ENCODE measurements at places on chromosomes 7 and 10. TPM values are rescaled to one million over a fixed set of nuclear protein-coding genes. Genes with fewer than 3 reads are reported as not detected.

The IDE gene
- total RNA-seq: 49.2 TPM

DNA sequence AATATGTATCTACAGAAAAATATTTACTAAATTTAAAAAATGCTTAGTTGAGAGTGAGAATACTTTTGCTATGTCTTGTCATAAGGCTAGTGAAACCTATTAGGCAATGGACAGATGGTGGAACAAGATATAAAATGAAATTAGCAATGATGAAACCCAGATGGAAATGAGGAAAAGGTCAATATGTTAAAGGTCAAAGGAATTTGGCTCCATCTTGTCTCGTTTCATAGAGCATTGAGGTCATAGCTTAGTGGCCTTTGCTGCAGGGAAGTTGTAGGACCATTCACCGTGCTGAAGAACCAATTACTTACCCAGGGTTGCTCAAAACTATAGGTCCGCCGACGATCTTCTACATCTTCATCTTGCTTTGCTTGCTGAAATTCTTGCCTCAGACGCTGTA is 683.9 kb downstream of the PARD3 start:
- DNase-seq: no peak

- no peak for DNase-seq
These were observed 657.3 kb downstream of the TYW1 start for GRCh38 chr7:67653856-67654454.

GRCh38 chr7:50347693-50348092 is 43.2 kb downstream of the IKZF1 start:
- DNase-seq: no peak

GRCh38 chr7:20661884-20662283 is 46.4 kb downstream of the ABCB5 start:
- DNase-seq: no peak

- DNase-seq: no peak
These were observed 69.9 kb downstream of the PTPRE start for GRCh38 chr10:127976701-127977356.

DNA sequence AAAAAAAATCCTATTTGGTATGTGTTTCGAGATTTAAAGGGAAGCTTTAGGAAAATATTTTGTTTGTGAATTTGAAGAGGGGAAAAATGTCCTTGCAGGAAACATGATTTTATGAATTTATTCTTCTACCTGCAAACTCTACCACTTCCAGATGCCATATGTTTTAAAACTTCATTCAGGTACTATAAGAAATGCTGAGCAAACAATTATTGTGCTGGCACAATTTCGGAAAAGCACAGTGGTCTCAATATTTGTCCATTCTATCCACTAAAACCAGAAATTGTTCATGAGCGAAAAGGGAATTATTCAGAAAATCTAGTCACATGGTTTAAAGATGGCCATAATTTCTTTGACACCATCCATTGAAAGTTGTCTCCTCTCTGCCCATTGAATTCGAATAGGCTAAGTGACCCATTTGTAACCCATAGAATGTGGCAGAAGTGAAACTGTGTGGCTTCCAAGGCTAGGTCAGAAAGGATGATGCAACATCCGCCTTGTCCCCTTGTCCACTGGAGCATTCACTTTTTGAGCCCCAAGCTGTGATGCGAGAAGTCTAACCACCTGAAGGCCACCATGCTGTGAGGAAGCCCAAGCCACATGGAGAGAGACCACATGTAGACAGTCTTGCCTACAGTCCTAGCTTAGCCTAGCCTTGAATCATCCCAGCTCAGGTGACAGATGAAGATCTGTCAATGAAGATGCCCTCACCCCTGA is 189.8 kb upstream of the PRKCQ start:
- DNase-seq: no peak

The OLAH gene
- not detected for total RNA-seq

- no peak for DNase-seq
These were observed 483.0 kb downstream of the PLXDC2 start for GRCh38 chr10:20299034-20299736.

The GNGT1 gene
- total RNA-seq: not detected

- DNase-seq: no peak
These were observed 38.3 kb downstream of the WBP1L start for GRCh38 chr10:102781921-102782557.

The DYNC1I1 gene
- 26.4 TPM for total RNA-seq

- DNase-seq: no peak
These were observed 1.8 kb downstream of the TUBAL3 start for GRCh38 chr10:5402798-5403197.

The GBX1 gene
- total RNA-seq: 1.0 TPM

DNA sequence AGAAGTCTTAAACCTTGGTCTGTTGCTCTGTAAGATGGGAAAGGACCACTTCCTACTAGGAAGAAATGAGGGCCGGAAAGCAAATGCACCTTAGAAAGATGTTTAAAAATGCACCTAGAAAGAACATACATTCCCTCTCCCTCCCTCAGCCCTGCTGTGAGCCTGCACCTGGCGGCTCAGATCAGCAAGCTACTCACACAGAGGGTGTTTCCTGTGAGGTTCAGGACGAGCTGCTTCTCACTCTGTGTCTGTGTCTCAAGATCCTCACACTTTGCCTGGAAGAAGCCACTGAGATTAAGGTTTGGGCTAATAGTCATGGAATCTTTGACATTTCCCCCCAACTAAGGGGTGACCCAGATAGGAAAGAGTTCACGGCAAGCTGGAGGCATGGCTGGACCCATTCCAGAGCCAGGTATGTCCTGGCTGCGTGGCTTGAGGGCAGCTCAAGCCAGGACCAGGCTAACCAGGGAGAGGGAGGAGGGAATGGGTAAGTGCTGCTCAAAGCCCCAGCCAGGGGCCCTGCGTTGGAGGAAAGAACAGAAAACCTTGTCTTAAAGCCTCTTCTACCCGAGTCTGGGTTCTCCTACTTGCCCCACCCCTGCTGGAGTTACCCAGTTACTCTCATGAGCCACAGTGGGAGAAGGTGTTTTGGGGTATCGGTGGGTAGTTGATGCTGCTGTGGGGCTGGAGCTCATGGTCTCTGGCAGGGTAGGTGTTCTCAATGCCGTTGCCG is 47.5 kb downstream of the PODXL start:
- no peak for DNase-seq

DNA sequence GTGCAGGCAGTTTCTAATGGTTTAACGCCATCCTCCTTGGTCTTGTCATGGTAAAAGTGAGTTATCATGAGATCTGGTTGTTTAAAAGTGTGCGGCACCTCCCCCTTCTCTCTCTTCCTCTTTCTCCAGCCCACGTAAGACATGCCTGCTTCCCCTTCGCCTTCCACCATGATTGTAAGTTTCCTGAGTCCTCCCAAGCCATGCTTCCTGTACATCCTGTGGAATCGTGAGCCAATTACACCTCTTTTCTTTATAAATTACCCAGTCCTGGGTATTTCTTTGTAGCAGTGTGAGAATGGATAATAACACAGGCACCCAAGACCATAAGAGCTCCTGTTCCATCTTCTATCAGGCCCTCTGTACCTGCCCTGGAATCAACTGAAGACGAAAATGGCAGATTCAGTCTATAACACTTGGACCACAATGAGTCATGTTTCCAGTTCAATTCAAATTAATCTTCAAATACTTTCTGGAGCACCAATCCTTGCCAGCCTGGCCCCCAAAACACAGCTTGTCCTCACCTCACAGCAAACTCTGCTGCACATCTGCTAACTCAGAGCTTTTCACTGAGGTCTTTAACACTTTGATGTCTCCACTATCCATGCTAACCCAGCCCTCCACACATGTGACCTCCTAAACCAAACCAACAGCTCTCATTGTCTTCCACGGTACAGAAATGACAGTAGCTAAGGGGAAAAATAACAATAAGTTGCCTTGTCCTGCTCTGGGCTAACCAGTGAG is 73.2 kb downstream of the SFMBT2 start:
- no peak for DNase-seq

- no peak for DNase-seq
These were observed 6.2 kb upstream of the RRP12 start for GRCh38 chr10:97407211-97407951.

GRCh38 chr7:158394936-158395335 is 192.7 kb downstream of the PTPRN2 start:
- DNase-seq: no peak

- no peak for DNase-seq
These were observed 33.3 kb downstream of the AFAP1L2 start for GRCh38 chr10:114370966-114371365.

The PTCD1 gene
- 2.9 TPM for total RNA-seq

DNA sequence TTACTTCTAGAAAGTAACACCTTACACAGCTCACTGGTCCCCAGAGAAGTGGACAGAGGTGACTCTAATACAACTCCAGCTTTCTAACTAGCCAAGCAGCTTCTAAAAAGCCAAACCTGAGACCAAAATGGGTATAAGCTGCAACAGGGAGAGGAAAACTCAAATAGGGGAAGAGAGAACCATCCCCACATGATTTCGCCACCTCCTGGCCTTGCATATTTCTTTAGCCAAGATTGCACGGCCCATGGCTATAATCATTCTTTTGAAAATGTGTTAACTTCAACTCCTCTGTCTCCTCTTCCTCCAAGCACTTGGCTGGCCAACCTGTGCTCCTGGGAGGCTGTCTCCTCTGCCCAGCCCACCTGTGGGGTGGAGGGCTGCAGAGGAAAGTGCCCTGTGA is 28.7 kb downstream of the NUP42 start:
- no peak for DNase-seq

- DNase-seq: no peak
These were observed 274.4 kb downstream of the THSD7A start for GRCh38 chr7:11557627-11558026.

- DNase-seq: no peak
These were observed 511.8 kb downstream of the GFRA1 start for GRCh38 chr10:115761166-115761565.

- DNase-seq: no peak
These were observed 76.6 kb upstream of the HGF start for GRCh38 chr7:81846398-81846797.

- no peak for DNase-seq
These were observed 13.6 kb downstream of the ZYX start for GRCh38 chr7:143394777-143395176.

DNA sequence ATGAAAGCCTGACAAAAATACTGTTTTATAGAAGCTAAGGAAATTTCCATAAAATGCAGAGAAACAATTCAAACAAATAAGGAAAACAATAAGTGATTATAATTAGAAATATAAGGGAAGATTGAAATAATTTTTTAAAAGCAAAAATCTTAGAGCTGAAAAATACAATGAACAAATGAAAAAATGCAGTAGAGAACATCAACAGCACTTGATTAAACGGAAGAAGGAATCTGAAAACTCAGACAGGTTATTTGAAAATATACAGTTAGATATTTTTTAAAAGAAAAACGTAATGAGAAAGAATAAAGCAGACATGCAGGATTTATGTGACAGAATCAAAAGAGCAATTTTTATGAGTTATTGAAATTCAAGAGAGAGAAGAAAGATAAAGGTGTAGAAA is 279.1 kb upstream of the MAGI2 start:
- DNase-seq: no peak

DNA sequence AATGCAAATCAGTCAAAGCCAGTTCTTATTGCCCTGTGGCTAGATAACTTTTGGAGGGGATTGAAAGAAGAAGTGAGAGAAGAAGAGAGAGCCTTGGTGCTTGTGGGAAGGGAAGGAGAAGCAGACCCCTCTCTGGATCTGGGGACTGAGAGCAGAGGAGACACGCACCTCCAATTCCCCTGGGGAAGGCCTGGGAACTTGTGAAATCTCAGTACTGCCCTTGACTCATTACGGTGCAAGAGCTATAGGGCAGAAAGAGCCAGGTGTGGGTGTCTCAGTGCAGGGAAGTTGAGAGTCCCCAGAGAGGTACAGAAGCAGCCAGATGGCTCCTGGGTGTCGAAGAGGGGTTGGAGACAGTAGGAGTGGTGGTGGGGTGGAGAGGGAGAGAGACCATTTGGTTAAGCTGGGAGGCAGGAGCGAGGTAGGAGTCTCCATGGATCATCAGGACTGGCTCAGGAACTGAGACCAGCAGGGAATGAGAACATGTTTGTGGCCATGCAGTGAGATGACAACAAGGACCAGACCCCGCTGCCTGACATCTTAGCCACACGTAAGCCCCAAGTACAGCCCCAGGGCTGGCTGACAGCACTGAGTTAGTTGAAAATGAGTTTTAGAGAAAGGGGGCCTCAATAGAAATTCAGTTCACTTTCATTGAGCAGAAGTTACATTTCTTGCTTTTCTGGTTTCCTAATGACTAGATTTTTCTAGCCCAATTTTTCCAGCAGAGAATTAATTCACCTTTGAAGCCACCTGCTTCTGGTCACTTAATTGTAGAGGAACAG is 238.2 kb downstream of the BUB3 start:
- DNase-seq: no peak

- no peak for DNase-seq
These were observed 1.2 kb downstream of the CALY start for GRCh38 chr10:133335246-133336117.

- DNase-seq: no peak
These were observed 20.0 kb upstream of the RABGEF1 start for GRCh38 chr7:66720561-66720960.

Measured in heart right ventricle (tissue), 16 donors.